Suprapubic skin (tissue), 4 donors: ENCODE measurements at places on chromosomes 16 and 17. TPM values are rescaled to one million over a fixed set of nuclear protein-coding genes. Genes with fewer than 3 reads are reported as not detected.

Gene NEURL4
- total RNA-seq, result 11.7 TPM

Gene P3H4
- 8.9 TPM for total RNA-seq

Gene SOST
- total RNA-seq, result not detected

Gene CACNA1G
- total RNA-seq, result 3.0 TPM

Gene SLC47A1
- total RNA-seq, result 19.1 TPM

Gene WNK4
- 0.98 TPM for total RNA-seq

Gene SOX8
- total RNA-seq, result 9.6 TPM

Gene BMERB1
- 5.5 TPM for total RNA-seq

Gene ZPBP2
- not detected for total RNA-seq

Gene MT1M
- 22.8 TPM for total RNA-seq
